Stimulated activated CD8-positive, alpha-beta memory T cell treated with anti-CD3 and anti-CD28 coated beads, Interleukin-7, amount 100 ng/mL, for 4 hours (primary cell): ENCODE measurements at places on chromosomes 12 and 14.

- no peak for DNase-seq
Measured at GRCh38 chr12:102433304-102433703, 47.1 kb downstream of the IGF1 start.

GRCh38 chr14:52014601-52015267, 25.4 kb downstream of the RTRAF start:
- DNase-seq: no peak

DNA sequence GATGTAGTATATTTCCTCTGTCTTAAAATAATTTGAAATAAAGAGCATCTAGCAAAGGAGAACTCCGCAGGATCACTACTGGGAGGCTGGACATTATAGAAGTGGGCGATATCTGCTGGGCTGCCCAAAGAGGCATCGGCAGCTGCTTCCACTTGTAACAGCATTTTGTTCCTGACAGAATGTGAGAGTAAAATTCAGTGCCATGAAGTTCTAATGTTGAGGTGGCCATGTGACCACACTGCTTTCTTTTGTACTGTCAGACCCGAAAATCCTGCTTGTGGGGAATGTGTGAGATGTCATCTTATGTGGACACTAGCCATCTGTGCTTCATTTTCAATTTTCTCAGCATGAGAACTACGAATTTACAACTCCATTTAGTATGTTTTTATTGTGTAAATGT, 151.9 kb downstream of the ACSS3 start:
- DNase-seq: no peak

GRCh38 chr12:124928912-124929530, 14.6 kb upstream of the UBC start:
- no peak for DNase-seq

- no peak for DNase-seq
Measured at GRCh38 chr14:49220492-49220891, 365.7 kb downstream of the RPS29 start.
